GM12864 (cell line): ENCODE measurements at places on chromosomes 11 and 22.

DNA sequence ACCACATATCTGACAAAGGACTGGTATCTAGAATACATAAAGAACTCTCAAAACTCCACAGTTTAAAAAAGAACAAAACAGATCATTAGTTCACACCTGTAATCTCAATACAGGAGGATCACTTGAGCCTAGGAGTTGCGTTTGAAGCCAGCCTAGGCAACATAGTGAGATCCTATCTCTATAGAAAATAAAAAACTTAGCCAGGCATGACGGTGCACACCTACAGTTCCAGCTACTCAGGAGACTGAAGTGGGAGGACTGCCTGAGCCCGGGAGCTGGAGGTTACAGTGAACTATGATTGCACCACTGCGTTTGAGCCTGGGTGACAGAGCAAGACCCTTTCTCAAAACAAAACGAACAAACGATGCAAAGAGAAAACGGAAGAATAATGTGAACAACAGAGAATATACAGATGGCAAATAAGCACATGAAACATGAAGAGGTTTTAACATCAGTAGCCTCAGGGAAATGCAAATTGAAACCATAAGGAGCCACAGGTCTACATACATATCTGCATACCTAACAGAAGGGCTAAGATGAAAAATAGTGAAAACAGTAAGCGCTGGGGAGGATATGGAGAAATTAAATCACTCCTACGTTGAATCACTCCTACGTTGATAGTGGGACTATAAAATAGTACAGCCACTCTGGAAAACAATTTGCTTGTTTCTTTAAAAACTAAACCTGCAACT lies 70.7 kb downstream of the DGCR2 start:
- no peak for DNase-seq

DNA sequence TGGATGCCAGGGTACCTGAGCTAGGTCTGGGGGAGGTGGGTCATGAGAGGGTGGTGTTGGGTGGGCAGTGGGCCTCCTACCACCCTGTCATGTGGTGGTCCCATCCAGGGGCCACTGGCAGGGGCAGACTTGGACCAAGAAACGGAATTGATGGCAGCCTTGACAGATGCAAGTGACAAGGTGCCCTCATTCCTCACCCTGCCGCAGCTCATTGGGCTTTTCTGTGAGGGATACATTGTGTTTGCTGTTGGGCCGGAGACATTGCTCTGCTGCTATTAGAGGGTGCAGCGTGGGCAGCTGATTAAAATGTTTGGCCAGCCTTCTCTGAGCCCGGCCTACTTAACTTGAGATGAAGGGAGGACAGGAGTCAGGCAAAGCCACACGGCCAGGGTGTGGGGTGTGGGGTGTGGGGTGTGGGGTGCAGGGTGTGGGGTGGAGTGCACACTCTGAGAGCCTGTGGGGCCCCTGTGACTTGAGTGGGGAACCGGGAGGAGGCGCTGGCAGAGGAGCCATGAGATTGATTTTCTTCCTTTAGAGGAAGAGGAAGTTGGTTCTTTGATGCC lies 351.5 kb downstream of the TBC1D22A start:
- no peak for DNase-seq

GRCh38 chr22:33057363-33057995 lies 702 bp downstream of the SYN3 start:
- DNase-seq: no peak

GRCh38 chr22:49081926-49082325 lies 745.7 kb downstream of the BRD1 start:
- DNase-seq: no peak

- DNase-seq: peak; percentile 29
These were observed 1003.3 kb upstream of the CCDC90B start for GRCh38 chr11:84289381-84289906.

GRCh38 chr11:75025561-75025960 lies 36.8 kb downstream of the NEU3 start:
- DNase-seq: no peak

GRCh38 chr11:36695111-36695510 lies 97.1 kb upstream of the RAG2 start:
- no peak for DNase-seq

DNA sequence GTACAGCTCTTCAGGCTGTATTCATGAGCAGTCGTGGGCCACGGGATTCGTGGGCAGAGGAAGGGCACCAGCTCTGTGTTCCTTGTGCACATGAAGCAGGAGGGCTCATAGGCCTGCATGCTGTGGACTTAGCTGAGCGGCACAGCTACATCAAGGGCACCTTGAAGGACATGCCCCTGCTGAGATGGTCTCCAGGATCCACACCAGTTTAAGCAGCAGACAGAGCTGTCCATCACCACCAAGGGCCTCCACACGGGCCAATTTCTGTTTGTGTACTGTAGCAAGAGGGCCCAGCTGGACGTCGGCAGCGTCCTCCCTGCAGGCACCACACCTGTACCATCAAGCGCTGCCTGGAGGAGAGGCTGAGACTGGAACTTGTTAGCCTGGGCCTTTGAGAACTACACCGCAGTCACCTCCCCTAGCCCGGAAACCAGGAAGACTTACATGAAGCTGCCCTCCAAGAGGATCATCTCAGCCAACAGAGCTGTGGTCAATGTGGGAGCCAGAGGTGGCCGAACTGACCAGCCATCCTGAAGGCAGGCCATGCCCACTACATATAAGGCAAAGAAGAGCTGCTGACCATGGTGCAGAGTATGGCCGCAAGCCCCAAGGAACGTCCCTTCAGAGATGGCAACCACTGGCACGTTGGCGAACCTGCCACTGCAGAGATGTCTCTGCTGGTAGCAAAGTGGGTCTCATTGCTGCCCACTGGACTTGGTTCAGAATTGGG lies 32.7 kb upstream of the GNB1L start:
- DNase-seq: no peak

DNA sequence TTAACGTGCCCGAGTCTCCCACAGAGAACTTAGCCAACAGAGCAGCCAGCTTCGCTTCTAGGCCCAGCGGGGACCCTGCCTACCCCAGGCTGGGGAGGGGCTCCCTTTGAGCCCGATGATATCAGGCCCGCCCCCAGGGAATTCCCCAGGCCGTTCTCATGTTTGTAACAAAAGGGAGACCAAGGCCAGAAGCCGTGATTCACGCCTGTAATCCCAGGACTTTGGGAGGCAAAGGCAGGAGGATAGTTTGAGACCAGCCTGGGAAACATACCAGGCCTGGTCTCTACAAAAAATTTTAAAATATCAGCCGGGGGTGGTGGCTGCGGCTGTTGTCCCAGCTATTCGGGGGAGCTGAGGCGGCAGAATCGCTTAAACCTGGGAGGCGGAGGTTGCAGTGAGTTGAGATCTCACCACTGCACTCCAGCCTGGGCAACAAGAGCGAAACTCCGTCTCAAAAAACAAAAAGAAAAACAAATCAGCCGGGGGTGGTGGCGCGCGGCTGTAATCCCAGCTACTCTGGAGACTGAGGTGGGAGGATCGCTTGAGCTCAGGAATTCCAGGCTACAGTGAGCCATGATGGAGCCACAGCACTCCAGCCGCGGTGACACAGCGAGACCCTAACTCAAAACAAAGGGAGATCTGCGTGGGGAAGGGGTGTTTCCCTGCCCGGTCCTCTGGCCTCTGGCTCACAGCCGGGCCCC lies 1.7 kb downstream of the DRD4 start:
- DNase-seq: no peak
